ENCODE measurements at places on chromosomes 6 and 20.
A peak's percentile ranks its signal among the peaks of the same experiment; 100 is the strongest.

- peak; percentile 16 for DNase-seq
These were observed 34.6 kb downstream of the REPS1 start for GRCh38 chr6:138953451-138953850.

DNA sequence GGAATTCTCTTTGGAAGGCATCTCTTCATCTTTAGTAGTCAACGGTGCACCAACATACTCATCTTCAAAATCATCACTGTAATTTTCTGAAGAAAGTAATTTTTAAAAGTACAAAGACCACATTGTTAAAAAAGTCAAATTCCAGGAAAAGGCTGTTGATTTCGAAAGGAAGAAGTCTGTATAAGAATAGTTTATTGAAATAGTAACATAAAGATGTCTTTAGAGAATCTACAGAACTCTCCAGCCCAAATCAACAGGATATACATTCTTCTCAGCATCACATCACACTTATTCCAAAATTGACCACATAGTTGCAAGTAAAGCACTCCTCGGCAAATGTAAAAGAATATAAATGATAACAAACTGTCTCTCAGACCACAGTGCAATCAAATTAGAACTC, 23.4 kb downstream of the CEP162 start:
- DNase-seq: no peak

DNA sequence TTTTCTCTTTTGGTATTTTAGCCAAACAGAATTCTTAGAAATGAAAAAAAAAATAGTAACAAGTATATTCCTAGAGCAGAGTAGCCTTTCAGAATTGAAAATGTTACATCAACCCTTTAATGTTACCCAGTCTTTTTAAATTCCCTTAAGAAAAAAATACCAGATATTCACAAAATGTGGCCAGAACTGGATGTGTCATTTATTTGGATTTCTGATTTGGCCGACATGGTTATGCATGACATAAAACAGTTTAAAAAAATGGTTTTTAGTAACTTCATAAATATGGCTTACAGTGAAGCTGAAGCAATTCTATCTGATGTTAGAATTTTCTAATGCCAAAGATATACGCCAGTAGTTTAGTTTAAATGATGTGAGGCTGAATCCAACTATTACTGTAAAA, 112.0 kb downstream of the ATXN1 start:
- no peak for DNase-seq

- DNase-seq: no peak
These were observed 54.5 kb downstream of the SULF2 start for GRCh38 chr20:47730744-47731143.

- DNase-seq: no peak
These were observed 1.6 kb upstream of the NT5DC1 start for GRCh38 chr6:116099036-116099435.
